ENCODE measurements at places on chromosomes 5 and 9. TPM values are rescaled to one million over a fixed set of nuclear protein-coding genes. Genes with fewer than 3 reads are reported as not detected.

The SHISAL2B gene
- not detected for total RNA-seq

The SLC24A2 gene
- total RNA-seq = not detected

The FBXO38 gene
- total RNA-seq = 43.9 TPM

The NFIL3 gene
- total RNA-seq = 9.2 TPM

The TTC16 gene
- not detected for total RNA-seq

The AK8 gene
- not detected for total RNA-seq

The TMC1 gene
- not detected for total RNA-seq

The KYAT1 gene
- total RNA-seq = 9.4 TPM

The PCDHA13 gene
- total RNA-seq = not detected

The LHX6 gene
- 6.3 TPM for total RNA-seq

The STPG3 gene
- not detected for total RNA-seq

The CDH9 gene
- not detected for total RNA-seq

The FAM221B gene
- not detected for total RNA-seq

The DCAF10 gene
- 11.5 TPM for total RNA-seq

Data from SJCRH30 (cell line).